ENCODE measurements at places on chromosomes 5 and 9.

DNA sequence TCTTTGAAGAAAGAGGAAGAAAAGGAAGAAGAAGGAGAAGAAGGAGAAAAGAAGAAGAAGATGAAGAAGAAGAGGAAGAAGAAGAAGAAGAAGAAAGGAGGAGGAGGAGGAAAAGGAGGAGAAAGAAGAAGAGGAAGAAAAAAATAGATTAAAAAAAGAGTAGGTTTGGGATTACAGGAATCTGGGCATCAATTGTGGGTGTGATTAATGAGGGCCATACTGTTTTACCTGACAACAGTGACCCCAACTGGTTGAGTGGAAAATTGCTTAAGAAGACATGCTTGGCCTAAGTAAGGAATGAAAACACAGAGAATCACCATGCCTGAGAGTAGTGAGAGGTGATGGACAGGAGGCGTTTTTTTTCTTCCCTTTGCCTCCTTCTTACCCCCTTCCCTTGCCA is 114.6 kb downstream of the FAM170A start:
- DNase-seq, result peak; percentile 0

GRCh38 chr9:4547016-4547415 is 56.7 kb downstream of the SLC1A1 start:
- DNase-seq, result no peak

DNA sequence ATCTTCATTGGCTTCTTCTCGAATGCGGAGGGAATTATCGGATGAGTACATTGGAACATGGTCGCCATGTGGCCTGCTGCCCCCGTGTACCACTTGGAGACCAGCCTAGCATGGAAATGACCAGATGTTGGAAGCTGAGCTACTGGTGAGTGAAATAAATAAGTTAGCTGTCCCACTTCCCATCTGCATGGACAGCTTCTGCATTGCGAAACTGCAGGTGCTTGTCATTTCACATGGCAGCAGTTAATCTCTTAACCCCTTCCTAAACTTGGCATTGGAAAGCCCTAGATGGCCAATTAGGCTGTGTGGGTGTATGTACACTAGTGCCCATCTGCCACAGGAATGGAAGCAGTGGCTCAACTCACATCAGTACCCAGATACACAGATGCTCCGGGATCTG is 246.6 kb upstream of the IL12B start:
- no peak for DNase-seq

DNA sequence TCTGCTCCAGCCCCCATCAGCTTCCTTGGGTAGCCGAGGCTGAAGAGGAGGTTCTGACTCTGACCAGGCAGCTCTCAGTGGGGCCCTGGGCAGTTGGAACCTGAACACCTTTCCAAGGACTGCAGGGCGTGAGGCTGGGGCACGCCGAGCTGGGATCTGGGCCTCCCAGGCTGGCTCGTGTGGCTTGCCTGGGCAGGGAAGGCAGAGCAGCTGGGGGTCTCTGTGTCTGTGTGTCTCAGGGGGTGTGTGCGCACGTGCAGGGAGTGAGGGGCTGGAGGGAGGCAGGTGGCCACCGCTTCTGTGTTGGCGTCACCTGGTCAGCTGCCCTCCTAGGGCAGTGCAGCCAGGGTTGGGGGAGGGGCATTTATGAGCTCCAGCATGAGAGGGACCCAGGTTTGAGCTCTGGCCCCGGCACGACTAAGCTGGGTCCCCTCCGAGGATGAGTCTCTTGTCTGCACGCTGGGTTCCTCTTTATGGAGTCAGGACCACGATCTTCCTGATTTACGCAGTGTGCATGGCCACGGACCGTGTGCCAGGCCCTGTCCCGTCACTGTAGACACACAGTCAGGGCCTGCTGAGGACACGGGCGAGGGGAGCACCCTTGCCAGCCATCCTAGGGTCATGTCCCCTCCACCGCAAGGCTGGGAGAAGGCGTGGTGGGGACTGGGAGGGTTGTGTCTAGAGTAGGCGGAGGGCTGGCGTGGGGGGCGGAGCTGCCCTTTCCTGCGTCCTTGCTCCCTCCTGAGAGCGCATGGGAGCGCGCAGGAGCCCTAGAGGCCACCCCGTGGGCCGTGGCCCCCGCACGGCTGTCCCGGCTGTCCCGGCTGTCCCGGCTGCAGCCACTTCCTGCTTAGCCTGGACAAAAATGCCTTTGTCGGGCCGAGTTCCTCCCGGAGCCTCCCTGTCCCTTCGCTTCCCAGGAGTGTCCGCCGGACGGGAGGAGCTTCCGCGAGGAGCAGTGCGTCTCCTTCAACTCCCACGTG is 4.6 kb downstream of the ADAMTSL2 start:
- no peak for DNase-seq

GRCh38 chr9:104094534-104095015 is 466 bp downstream of the SMC2 start:
- peak; percentile 44 for DNase-seq

- DNase-seq, result no peak
Observed at GRCh38 chr5:18965893-18966292, 1022.1 kb downstream of the CDH18 start.

GRCh38 chr9:9670454-9670853 is 942.3 kb downstream of the PTPRD start:
- DNase-seq, result no peak

DNA sequence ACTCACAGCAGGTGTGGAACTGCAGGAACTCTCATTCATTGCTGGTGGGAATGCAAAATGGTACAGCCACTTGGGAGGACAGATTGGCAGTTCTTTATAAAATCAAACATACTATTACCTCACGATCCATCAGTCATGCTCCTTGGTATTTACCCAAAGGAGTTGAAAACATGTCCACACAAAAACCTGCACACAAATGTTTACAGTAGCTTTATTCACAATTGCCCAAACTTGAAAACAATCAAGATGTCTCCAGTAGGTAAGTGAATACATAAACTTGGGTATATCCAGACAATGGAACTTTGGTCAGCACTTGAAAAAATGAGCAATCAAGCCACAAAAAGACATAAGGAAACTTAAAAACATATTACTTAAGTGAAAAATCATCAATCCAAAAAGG is 215.5 kb downstream of the IRX1 start:
- DNase-seq, result no peak

GRCh38 chr9:71826279-71826678 is 58.0 kb upstream of the CEMIP2 start:
- no peak for DNase-seq

GRCh38 chr9:76655971-76656370 is 108.3 kb upstream of the PCA3 start:
- no peak for DNase-seq

DNA sequence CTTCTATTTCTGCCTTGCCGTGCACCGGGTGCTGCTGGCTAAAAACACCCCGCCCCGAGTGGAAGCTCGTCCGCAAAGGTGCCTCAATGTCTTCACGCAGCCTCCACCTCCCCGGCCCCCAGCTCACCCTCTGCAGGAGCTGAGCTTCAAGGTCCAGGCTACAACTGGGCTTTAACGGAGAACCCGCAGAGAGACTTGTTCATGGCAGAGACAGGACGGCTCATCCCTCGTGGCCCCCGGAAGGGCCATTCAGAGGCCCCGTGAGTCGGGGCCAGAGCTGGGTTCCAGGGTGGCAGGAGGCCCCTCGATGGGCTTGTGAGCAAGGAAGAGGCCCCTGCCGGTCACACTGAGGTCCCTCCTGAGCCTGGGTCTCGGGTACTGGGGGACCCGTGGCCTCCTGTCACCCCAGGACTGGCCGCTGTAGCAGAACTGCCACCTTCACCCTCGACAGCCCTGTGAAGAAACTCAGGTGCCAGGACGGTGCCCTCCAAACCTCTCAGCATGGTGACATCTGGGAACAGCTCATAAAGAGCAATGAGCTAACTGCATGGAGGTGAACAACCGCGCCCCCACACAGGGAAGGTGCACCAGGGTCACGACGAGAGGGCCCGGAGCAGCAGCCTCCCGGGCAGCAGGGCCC is 58.0 kb upstream of the UBAC1 start:
- no peak for DNase-seq

DNA sequence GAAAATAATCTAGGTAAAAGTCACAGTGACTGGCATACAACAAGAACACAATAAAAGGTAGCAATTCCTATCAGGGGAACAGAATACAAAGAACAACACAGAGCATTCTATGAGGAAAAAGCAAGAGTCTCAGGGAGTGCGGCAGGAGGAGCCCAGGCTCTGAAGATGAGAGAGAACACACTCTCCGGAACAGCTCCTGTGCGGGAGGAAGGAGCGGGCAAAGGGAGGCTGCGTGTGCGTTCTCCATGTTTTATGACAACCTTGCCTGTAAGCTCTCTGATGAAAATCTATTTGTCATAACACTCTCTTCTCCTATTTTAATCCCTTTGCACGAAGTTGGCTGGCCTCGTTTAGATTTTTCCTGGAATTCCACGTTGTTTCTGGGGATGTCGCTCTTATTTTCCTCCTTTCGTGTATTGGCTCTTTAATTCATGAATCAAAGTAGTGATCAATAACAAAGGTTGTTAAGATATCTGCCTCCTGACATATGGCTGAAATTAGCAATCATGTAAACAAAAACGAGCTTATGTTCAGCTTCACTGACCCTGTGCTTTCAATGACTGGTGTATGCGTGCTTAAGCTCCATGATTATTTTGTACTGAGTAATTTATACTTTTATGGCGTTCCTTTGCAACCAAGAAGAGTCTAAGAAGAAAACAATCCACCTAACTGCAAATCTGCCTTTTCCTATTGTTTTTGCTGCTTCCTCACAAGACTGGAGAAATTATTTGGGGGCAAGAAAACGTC is 109.5 kb downstream of the MYO10 start:
- DNase-seq, result no peak

DNA sequence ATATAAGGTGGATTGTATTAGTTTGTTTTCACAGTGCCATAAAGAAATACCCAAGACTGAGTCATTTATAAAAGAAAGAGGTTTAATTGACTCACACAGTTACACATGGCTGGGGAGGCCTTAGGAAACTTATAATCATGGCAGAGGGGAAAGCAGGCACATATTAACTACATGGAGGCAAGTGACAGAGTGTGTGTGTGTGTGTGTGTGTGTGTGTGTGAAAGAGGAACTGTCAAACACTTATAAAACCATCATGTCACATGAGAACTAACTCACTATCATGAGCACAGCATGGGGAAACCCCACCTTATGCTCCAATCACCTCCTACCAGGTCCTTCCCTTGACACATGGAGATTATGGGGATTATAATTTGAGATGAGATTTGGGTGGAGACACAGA is 118.6 kb downstream of the SPEF2 start:
- DNase-seq, result peak; percentile 38

DNA sequence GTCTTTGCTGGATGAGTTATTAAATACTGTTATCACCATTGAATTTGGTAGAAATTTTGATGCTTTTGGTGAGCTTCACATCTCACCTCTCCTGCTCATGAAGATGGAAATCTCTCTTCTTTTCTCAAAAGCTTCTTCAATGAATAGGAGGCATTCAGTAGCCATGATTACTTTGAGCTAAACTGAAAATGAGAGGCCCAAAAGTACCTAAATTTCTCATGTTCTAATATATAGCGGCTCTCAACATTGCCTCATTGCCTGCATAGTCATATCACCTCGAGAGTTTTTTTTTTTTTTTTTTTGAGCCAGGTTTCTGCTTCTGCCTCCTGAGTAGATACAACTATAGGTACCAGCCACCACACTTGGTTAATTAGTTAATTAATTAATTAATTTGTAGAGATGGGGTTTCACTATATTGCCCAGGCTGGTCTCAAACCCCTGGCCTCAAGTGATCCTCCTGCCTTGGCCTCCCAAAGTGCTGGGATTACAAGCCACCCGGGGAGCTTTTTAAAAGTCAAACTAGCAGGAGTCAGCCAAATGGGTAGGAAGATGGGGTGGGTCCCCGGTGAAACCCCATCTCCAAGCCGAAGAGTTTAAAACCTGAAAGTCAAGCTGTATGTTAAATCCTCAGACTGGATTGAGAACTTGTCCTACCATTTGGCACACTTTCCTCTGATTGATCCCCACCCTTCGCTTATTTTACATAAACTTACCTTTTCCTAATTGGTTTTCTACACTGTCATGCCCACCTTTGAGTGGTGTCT is 169.0 kb downstream of the DOCK2 start:
- no peak for DNase-seq

DNA sequence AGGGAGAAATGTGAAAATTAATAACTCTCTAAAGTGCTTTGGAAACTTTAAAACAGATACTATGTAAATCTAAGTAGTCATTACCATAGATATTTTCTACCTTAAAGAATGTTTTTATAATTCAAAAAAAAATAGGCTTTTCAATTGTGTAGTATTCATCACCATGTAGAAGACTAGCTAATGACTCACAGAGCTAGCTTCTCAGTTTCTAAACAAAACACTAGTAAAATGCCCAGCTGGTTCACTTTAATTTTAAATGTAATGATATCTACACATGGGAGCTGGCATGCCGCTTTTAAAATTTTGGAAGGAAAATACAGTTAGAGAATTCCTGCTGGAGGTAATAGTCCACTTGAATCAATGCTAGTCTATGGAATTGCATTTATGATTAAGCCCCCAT is 509.8 kb downstream of the CSNK1G3 start:
- no peak for DNase-seq

DNA sequence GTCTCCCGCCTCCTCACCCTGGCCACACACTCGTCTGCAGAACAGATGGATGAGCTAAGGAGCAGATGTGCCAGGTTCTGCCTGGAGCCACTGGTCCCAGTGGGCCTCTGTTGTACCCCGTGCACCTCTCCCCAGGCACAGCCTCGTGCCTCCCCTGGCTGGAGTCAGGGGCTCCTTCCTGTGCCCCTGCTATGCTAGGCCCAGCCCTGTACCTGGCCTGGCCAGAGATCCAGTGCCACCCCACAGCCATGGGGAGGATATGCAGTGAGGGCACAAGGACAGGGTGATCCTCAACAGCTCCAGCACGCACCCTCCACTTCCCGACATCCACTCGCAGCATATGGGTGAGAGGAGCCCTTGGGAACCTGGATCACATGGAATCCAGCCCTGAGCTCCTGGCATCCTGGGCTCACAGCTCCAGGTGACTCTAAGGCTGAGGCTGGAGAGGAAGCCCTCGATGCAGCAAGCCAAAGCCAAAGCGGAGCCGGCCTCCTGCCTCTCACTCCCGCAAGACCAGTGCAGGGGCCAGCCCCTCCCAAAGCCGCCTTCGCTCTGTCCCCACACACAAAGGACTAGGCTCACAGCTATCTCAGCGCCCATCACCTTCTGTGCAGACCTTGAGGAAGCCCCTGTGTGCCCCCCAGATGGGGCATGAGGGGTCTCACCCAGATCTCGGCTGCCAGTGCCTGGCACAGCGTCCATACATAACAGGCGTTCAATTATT is 23.7 kb upstream of the ADAMTS2 start:
- DNase-seq, result no peak

- no peak for DNase-seq
Observed at GRCh38 chr5:167969998-167970397, 321.4 kb upstream of the WWC1 start.

GRCh38 chr5:67455970-67456369 is 259.4 kb upstream of the CD180 start:
- no peak for DNase-seq

DNA sequence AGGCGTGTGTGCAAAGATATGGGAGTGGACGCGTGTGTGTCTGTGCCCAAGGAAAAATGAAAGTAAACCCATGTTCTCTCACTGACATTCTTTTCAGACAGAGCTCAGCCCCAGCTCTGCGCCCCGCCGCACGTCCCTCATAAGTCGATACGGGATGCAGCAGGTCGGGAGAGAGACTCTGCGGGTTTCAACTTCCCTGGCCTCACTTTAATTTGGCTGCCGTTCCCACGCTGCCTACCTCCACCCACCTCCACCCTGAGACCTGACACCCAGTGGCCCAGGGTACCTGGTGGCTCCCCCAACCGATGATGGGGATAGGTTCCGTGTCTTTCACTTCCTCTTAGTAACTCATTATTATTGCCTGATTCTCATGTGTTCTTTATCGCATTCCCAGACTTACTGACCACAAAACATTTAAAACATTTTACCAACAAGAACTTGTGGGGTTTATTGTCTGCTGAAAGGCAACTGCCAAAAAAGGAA is 19.4 kb downstream of the LHX2 start:
- no peak for DNase-seq

GRCh38 chr5:168362097-168362885 is 70.8 kb downstream of the WWC1 start:
- DNase-seq, result no peak

All from stimulated activated CD4-positive, alpha-beta T cell treated with anti-CD3 and anti-CD28 coated beads, TNF-alpha, amount 100 ng/mL, for 48 hours (primary cell).